ENCODE measurements at places on chromosomes 12 and 14. TPM values are rescaled to one million over a fixed set of nuclear protein-coding genes. Genes with fewer than 3 reads are reported as not detected.
A peak's percentile ranks its signal among the peaks of the same experiment; 100 is the strongest.

DNA sequence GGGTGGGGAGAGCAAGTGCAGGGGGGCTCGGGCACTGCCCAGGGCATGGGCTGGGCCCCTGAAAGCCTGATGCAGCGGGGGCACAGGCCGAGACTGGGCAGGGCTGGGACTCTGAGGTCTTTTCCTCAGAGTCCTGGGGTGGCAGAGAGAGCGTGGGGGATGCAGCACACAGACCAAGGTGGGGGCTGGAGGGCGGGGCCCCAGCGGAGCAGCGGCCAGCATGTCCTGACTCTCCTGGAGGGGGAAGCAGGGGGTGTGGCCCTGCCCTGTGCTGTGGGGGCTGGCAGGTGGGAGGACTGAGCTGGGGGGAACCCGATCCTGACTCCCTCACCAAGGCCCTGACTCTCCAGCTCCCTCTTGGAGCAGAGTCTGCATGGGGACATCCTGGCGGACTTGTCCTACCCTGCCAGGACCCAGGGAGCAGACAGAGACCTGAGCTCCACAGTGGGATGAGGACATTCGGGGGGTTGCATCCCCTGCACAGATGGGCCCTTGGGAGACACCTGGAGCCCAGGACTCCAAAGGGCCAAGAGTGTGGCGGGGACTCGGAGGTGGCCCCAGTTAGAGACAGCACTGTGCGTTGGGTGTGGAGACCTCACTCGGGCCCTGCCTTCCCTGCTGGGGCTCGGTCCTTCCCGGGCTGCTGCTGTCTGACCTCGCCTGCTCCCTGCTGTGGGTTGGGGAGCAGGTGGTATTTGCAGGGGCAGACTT is 326.1 kb downstream of the TMEM121 start:
- no peaks in the 10 kb centered on the region for H3K27me3 ChIP-seq
- DNase-seq: no peak
- H3K36me3 ChIP-seq: no peaks in the 10 kb centered on the region
- H3K4me3 ChIP-seq: no peak overlapping the region

DNA sequence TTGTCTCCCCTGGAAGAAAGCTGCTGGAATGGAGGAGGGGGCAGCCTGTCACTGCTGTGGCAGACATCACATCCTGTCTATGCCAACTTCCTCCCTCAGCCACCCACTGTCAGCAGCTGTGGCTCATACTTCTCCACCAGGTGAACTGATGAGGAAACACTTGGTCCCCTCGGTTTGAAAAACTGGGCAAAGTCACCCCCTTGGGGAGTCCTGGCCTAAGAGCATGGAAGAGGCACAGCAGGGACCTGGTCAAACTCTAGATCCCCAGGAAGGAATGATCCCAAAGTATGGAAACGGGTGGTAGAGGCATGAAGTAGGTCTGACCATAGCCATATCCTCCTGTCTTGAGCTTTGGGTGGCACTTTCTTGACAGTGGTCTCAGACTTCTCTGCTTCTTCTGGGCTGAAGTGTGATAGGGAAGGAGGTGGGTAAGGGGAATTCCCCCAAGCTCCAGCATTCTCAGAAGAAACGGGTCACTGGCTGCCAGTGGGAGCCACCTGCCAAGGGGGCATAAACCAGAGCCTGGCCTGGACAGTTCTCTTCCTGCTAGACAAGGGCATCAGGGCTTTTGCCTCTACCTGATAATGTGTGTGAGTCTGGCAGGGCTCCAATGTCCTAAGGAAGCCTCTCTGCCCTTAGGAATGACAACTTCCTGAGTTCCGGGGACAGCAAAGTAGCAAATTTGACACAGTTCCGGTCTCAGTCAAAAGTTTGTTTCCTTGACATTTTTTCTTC is 36.0 kb downstream of the FMNL3 start:
- H3K4me1 ChIP-seq: peaks cover 64% of the 10 kb centered on the region
- H3K27me3 ChIP-seq: no peaks in the 10 kb centered on the region
- H3K4me3 ChIP-seq: no peak overlapping the region
- H3K27ac ChIP-seq: peak overlapping the region; percentile 88

Gene MGP
- total RNA-seq: 282 TPM

Gene SOCS4
- total RNA-seq: 4.3 TPM

Measured in stomach (tissue), 19 donors.